ENCODE measurements at places on chromosomes 13 and 19.

DNA sequence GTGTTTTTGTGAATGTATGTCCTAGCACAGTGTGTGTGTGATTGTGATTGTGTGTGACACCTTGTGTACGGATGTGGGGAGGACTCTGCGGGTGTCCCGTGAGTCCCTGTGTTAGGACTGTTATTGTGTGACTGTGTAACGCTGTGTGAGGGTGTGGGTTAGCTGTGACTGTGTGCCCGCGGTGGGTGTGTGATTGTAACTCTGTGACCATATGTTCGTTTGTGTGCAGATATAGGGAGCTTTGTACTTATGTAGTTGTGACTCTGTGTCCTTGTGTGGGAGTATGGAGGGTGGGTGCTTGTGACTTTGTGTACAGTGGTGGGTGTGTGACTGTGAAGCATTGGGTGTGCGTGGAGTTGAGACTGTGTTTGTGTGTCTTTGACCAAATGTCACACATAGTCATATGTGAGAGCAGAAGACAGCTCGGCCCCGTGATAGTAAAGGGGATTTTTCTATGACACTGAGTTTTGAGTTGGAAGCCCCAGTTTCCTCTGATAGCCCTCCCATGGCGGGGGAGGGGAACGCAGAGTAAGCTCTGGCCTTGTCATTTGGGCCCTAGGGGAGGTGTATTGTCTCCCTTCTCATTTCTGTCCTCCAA lies 949 bp upstream of the ZNF260 start:
- no peak for DNase-seq

DNA sequence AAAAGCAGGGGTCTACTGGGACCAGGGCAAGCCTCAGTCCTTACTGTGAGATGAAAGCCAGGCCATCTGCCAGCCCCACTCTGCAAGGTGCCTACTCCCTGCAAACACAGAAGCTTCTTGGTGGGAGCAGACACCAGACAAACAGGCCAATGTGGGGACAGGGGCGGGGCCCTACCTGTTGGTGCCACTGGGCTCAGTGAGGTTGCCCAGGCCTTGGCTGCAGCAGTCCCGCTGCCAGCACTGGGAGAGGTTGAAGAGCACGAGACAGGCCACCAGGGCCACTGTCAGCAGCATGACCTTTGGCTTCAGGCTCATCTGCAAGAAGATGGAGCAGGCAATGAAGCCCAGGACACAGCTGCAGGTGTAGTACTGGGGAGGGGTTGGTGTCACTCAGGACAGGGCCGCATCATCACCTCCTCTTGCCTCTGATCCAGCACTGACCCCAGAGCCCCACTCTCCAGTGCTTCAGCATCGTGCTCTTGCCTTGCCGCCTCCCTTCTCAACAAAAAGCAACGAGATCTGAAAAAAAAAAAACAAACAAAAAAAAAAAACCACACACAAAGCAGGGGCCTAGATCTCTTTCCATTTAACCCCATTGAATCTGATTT lies 72.6 kb downstream of the NBEA start:
- no peak for DNase-seq

DNA sequence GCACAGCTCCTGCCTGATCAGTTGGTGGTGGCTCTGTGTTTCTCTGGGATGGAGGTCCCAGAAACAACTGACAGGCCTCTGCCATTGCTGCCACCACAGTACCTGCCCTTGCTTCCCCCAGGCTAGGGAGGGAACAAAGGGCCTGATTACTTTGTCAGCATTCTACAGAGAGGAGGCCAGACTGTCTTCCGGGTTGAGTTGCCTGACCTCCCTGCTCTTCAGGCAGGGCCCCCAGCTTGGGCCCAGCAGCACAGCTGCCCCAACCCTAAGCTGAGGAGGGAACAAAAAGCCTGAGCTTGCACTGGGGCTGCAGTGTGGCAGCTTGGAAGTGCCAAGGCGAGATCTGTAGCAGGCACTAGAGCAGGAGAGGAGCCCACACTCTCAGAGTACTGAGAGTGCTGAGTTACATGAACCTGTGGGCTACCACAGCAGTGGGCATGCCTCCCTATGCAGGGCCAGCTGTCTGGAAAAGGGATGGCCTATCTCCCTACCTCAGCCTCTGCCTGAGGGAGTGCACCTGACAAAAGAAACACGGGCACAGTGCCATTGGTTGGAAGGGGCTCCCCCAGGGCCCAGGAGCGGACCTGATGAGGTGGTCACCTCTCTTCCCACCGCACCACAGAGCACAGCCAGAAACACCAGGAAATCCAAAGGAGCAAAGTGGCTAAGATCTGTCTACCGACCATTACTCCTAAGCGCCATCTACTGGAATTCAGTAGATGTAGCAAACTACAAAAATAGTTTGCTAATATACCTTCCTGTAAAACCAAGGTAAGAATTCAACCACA lies 24.4 kb downstream of the SLC25A15 start:
- no peak for DNase-seq

DNA sequence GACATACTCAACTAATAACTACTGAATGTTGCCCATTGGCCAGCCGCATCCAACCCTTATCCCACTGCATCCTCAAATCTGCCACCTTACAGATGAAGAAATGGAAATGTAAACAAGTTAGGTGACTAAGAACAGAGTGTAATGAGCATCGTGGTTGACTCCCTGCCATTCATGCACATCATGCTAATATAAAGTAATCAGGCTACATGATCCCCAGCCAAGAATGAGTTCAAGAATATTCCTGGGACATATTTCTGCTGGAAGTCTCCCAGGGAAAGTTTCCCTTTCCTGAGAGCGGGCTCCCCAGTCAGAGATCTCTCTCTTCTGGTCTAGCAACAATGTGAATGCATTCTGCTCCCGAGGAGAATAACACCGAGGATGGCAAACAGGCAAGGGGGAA lies 55.9 kb upstream of the SERP2 start:
- no peak for DNase-seq

DNA sequence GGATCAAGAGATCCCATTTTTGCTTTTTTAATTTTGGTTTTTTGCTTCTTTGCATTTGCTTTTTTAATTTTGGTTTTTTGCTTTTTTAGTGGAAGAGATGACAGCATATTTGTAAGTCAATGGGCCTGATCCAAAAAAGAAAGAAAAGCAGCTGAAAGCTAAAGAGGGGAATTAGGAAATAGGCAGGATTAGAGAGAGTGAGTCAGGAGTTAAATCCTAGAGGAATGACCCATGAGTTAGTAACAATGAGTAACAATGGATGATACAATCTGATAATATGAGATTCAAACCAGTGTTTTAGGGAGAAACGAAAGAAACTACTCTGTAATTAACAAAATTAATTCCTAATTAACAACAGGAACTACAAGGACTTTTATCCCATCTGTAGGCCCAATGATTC lies 111.2 kb upstream of the SGCG start:
- no peak for DNase-seq

- DNase-seq: no peak
These were observed 63.5 kb upstream of the HMGB1 start for GRCh38 chr13:30529085-30529834.

DNA sequence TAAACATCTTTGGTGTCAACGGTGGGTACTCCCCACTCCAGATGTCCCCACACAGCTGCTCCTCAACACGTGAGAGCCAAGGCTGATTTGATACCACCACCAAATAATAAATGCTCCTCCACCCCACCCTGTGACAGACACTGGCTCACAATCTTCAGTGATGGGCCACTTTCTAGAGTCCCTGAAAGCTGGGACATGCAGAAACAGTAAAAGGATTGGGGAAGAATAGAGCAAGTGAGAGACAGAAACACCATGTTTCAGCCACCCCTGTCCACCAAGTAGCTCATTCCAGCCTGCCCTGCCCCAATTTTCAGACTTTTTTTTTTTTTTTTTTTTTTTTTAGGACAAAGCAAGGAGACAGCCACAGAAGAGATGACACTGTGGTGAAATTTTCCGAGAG lies 1.6 kb downstream of the SLC46A3 start:
- DNase-seq: no peak

GRCh38 chr19:37981785-37982475 lies 74.9 kb downstream of the SIPA1L3 start:
- DNase-seq: no peak

GRCh38 chr19:57302020-57302465 lies 18.2 kb upstream of the ZNF543 start:
- no peak for DNase-seq

GRCh38 chr19:45990113-45990728 lies 5.0 kb upstream of the CCDC61 start:
- no peak for DNase-seq

DNA sequence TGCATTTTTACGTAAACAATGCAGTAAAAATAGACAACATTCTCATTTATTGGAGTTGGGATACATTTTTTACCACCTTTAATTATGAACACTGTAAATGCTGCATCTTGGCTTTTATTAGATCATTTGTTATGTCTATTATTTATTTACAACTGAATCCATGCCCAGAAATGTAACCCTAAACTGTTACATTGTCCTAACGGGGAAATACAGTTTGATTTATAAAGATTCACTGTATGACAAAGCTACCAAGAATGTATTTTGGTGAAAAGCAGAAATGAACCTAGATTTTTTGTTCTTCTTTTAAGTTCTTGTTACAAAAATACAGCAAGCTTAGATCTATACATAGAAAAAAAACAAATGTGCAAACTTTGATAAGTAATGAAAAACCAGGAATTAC lies 1.1 kb downstream of the METTL21C start:
- DNase-seq: no peak

DNA sequence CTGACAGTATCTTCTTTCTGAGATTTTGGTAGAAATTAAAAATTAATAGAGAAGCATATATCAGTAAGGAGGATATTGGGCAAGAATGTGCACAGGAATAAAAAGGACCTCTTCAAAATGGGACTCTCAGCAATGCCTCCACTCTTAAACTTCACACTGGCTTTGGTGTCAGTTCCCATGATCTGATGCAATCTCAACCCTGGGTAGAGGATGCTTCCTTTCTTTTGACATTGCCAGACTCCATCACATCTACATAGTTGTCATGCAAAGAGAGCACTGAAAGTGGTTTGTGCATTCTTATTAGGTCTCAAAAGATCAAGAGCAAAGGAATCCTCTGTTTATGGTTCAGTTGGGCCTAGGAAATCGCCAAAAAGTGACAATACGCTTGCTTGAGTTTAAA lies 26.3 kb downstream of the STARD13 start:
- no peak for DNase-seq

- DNase-seq: no peak
These were observed 73.1 kb downstream of the KL start for GRCh38 chr13:33089311-33089710.

GRCh38 chr13:22848539-22849052 lies 332.2 kb upstream of the SGCG start:
- no peak for DNase-seq

GRCh38 chr19:55495646-55496349 lies 7.6 kb downstream of the SSC5D start:
- DNase-seq: no peak

GRCh38 chr19:19429361-19429760 lies 23.9 kb downstream of the GATAD2A start:
- DNase-seq: no peak

DNA sequence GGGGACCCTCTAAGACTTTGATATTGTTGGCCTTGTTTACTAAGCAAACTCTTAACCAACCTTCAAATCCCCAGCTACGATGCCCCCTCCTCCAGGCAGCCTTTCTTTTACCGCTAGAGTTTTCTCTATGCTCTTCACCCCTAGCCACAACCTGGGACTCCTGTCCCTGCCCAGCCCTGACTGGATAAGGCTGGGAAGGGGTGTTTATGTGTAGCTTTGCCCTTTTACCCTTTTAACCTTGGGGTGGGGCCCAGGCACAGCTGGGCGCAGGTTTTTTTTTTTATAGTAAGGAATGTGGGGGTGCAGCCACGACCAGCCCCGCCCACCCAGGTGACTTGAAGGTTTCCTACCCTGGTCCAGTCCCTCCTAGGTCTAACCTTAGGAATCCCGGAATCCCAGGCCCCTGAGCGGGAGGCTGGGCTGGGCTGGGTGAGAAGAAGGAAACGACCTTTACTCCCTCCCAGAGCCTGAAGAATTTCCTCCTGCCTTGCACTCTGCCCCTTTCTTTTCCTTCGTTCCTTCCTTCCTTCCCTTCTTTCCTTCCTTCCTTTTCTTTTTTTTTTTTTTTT lies 12.2 kb downstream of the TJP3 start:
- no peak for DNase-seq

DNA sequence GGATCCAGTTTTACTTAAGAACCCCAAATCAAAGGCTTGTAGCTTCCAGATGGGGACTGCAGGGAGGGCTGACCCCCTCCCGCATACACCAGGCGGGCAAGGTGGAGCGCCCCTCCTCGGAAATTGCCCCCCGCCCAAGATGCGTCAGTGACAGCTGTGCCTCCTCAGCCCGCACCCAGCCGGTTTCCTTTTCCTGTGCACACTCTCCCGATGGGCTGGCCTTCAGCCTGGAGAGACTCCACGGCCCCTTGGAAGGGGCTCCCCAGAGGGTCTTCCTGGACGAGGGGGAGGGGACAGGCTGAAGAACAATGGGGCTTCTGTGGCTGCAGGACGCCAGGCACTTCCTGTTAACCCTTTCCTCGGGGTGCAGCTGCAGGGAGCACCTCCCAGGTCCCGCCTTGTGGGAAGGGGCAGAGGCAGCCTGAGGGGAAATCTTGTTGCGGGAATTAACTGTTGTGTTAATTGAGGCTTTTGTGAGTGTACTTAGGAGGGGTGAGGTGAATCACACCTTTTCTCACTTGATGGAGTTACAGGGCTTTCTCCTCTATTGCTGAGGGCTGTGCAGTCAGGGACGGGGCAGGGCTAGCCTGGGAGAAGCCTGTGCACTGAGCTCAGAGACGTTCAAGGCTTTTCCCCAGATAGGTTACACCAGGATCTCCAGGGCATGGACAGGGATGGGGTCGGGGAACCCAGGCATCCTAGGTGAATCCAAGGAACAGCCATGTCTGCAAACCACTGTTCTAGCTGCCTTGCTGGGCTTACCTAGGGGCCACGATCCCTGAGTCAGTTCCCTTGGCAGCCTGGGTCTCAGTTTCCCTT lies 14.3 kb downstream of the IER2 start:
- DNase-seq: peak; percentile 56

DNA sequence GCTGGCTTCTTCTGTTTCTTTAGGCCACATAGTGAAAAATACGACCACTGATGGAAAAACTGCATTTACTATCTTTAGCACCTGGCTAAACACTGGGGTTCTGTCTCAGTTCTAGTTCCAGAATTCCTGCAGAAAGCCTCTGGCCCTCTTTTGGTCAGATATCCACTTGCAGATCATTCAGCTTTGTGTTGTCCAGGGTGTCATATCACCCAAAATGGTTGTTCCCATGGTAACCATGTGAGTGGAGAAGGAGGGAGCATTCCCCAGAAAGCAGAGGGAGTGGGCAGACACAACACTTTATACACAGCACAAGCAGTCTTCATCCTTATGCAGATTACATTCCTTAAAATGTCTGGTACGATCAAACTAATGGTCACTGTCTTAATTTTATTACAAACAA lies 73.5 kb downstream of the CAB39L start:
- no peak for DNase-seq

DNA sequence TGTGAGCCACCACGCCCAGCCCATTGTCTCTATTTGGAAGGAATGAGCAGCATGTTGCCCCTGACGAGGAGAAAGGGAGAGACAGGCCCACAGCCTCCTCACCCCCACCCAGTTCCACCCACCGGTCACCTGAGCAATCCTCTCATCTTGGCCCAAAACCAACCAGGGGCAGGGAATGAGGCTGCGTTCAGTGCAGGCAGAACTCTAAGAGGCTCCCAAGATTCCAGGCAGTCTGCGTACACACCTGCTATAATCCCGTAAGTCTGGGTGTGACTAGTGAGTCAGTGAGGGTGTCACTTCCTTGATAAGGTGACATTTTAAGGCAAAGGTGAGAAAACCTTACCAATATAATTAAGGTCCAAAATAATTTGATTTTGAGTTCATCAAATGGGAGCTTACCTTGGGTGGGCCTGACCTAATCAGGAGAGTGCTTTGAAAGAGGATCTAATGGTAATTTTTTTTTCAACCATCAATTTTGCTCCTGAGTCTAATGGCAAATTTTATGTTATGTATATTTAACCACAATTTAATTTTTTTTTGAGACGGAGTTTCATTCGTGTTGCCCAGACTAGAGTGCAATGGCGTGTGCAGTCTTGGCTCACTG lies 26.9 kb upstream of the KLF2 start:
- DNase-seq: no peak
